GM06990 (cell line): ENCODE measurements at places on chromosomes 6 and 20.
A peak's percentile ranks its signal among the peaks of the same experiment; 100 is the strongest.

GRCh38 chr6:165881806-165882205, 218.8 kb upstream of the PDE10A start:
- no peak for DNase-seq

DNA sequence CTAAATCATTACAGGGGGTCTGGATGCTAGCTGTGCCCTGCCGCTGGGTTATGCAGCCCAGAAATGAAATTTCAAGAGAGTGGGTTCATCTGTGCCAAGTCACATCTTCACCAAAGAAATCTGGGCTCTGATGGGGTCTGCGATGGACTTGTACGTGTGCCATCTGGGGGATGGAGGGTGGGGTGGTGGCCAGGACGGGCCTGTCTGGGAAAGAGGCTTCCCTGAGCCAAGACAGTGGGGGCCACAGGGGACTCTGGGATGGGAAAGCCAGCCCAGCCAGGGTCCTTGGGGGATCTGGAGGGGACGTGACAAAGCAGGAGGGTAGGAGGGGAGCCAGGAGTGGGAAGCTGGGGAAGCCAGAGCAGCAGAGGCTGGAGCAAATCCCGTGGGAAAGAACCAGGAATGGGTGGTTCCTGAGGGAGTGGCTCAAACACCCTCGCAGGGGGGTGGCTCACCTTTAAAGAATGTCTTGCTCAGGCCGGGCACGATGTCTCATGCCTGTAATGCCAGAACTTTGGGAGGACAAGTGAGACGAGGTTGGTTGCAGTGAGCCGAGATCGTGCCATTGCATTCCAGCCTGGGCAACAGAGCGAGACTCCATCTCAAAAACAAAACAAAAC, 36.3 kb upstream of the SULF2 start:
- DNase-seq, result no peak

DNA sequence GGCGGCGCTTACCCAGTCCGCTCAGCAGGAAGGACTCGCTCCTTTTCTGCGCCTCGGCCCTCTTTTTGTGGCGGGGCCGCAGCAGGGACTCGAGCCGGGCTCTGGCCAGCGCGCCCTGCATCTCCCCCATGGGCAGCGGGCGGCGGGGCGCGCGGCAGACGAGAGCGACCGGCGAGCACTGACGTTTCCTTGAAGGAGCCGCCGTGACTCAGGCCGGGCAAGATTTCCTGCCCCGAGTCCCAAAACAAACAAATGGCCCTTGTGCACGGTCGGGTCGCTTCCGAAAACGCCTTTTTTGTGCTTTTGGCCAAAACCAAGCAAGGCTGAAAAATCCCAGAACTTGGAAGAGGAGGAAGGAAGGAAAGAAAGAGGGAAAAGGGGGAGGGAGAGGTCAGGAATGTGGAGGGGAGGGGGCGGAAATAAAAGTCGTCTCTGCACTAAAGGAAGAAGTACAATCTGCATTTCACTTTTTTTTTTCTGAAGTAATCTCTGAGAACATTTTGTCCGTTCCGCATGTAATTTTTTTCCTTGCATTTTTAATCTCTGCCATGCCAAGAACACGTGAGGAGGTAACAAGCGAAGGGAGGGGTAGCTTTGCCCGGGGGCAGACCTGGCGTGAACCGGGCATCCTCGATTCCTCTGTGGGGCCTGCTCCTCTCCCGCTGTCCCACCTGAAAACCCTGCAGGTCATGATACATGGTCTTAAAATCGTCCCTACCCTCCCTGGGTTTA, 123.3 kb upstream of the SLC2A12 start:
- DNase-seq, result no peak

DNA sequence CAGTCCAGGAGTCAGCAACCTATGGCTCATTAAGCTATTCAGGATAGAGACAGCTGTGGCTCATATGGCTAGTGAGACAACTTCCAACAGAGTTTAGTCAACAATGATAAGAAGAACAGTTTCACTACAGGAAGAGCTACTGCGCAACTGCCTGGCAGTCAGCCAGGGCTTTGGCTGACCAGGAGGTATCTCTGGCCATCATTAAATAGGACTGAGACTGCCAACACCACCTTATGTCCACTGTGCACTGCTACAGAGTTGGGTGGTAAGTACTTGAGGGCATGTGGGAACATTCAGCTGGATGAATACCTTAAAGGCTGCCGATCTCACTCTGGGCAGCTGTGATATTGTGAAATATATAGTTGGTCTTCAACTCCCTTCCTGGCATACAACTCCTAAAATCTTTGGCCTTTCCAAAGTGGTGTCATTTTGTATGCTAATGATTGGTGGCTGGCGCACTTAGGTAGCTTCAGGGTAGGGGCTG, 52.2 kb upstream of the FAM83C start:
- no peak for DNase-seq

GRCh38 chr6:73451223-73452106, 632 bp downstream of the CGAS start:
- DNase-seq, result peak; percentile 82

DNA sequence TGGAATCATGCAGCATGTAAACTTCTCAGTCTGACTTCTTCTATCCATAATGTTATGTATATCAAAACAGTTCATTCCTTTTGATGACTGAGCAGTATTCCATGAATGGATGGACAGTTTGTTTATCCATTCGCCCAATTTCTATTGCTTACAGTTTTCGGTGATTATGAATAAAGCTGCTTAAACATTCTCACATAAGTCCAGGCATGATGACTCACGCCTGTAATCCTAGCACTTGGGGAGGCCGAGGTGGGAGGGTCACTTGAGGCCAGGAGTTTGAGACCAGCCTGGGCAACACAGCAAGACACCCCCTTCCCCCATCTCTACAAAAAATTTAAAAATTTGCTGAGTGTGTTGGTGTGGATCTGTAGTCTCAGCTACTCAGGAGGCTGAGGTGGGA, 22.9 kb upstream of the HMGA1 start:
- DNase-seq, result no peak

- no peak for DNase-seq
Measured at GRCh38 chr6:151722342-151722741, 85.1 kb upstream of the ESR1 start.

GRCh38 chr6:113676968-113677367, 180.2 kb upstream of the MARCKS start:
- no peak for DNase-seq
